PC-3 (cell line): ENCODE measurements at places on chromosomes 7 and 10. TPM values are rescaled to one million over a fixed set of nuclear protein-coding genes. Genes with fewer than 3 reads are reported as not detected.

- no peaks in the 10 kb centered on the region for H3K27me3 ChIP-seq
- H3K27ac ChIP-seq: no peak overlapping the region
- DNase-seq: no peak
- no peaks in the 10 kb centered on the region for H3K4me1 ChIP-seq
- no peaks in the 10 kb centered on the region for H3K36me3 ChIP-seq
- no peak overlapping the region for H3K4me3 ChIP-seq
Observed at GRCh38 chr10:11462071-11462470, 149.4 kb downstream of the USP6NL start.

GRCh38 chr7:77199013-77199966 lies at the start of gene FGL2:
TSS of gene FGL2 (minus strand) at chr7:77199819. CDS start at chr7:77199793, 26 bp downstream.
- H3K36me3 ChIP-seq: no peaks in the 10 kb centered on the region
- peak; percentile 47 for DNase-seq
- peak within 1 kb of the TSS; percentile 53 for H3K4me3 ChIP-seq
- no peak within 1 kb of the TSS for H3K27ac ChIP-seq
- H3K27me3 ChIP-seq: no peaks in the 10 kb centered on the region

- H3K27ac ChIP-seq: no peak overlapping the region
- no peak overlapping the region for H3K4me3 ChIP-seq
- H3K27me3 ChIP-seq: no peaks in the 10 kb centered on the region
- DNase-seq: no peak
Observed at GRCh38 chr10:25405871-25406270, 231.1 kb downstream of the GPR158 start.

GRCh38 chr10:5297466-5297865 lies 67.3 kb upstream of the UCN3 start:
- no peaks in the 10 kb centered on the region for H3K27me3 ChIP-seq
- H3K4me1 ChIP-seq: peaks cover 7% of the 10 kb centered on the region; the same call in 1 of the 2 replicates
- no peak overlapping the region for H3K27ac ChIP-seq

DNA sequence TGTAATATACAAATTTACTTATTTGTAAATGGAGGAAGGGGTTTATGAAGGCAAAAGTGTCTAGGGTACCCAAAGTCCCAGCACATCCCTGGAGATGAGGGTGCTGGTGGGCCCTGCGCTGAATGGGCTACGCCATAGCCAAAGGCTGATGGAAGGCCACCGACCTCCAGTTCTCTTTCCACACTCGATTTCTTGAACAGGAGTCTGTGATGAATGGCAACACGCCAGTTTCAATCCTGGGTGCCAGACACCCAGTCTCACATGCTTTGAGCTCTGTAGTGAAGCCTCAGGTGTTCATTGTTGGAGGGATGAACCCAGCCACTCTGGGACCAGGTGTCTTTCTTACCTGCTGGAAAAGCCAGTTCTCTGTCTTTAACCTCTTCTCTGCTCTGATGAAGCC lies 752 bp downstream of the LRMDA start:
- DNase-seq: no peak
- H3K27ac ChIP-seq: no peak overlapping the region
- H3K4me3 ChIP-seq: peak overlapping the region; percentile 63

DNA sequence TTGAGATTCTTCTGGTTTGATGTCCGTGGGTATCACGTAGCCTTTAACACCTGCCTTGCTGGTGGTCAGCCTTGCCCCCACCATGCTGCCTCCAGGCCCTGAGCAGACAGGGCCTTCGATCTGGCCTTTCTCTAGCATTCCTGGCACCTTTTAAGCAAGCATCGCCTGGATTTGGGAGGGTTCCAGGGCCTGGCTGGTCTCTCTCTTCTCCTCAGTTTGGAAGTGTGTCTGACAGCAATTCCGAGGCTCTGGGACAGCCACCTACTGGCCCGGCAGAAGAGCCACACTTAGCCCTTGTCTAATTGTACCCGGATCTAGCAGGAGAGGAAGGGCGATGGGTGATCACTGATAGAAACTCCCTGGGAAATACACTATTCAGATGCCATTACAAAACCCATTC lies 441.3 kb upstream of the MKI67 start:
- H3K4me1 ChIP-seq: no peaks in the 10 kb centered on the region
- H3K27me3 ChIP-seq: peaks cover 25% of the 10 kb centered on the region; the same call in 1 of the 2 replicates
- DNase-seq: no peak
- no peaks in the 10 kb centered on the region for H3K36me3 ChIP-seq
- no peak overlapping the region for H3K4me3 ChIP-seq
- H3K27ac ChIP-seq: no peak overlapping the region

DNA sequence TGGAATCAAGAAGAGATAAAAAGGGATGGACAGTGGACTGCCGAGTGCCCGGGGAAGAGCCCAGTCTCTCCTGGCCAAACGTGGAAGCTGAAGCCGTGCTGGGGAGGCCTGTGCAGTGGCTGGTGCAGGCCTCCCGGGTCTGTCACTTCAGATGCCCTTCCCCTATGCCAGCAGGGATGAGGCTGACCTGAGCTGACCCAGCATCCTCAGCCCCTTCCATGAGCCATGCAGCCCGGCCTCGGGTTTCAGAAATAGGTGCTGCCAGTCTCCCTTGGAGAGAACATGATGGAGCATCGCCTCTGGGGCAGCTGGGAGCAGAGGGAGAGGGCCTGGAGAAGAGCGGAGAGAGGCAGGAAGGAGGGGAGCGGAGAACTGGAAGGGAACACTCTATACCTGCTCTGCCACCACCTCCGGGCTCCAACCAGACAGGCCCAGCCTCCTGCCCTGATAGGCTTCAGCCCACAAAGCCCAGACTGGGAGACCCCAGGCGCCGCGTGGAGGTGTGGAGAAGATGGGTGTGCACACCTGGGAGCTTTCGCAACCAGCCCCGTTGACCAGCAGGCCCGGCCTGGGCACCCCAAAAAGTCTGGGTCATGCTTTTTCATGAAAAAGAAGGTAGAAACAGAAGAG lies 68.6 kb upstream of the PPP2R2D start:
- H3K27me3 ChIP-seq: no peaks in the 10 kb centered on the region; the same call in 1 of the 2 replicates
- H3K4me3 ChIP-seq: no peak overlapping the region
- no peak overlapping the region for H3K27ac ChIP-seq
- no peak for DNase-seq

GRCh38 chr7:50807026-50807730 lies 24.5 kb upstream of the GRB10 start:
- no peak overlapping the region for H3K27ac ChIP-seq
- DNase-seq: peak; percentile 28
- no peaks in the 10 kb centered on the region for H3K27me3 ChIP-seq
- H3K36me3 ChIP-seq: no peaks in the 10 kb centered on the region
- H3K4me3 ChIP-seq: no peak overlapping the region

DNA sequence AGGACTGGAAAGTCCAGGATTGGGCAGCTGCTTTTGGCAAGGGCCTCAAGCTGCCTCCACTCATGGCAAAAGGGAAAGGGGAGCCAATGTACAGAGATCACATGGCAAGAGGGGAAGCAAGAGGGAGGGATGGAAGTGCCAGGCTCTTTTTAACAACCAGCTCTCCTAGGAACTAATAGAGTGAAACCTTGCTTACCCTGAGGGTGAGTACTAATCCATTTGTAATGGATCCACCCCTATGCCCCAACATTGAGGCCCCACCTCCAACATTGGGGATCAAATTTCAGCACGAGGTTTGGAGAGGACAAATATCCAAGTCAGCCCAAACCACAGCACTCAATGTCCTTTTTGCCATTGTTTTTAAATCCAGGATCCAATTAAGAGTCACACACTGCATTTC lies 12.5 kb downstream of the HABP2 start:
- H3K27ac ChIP-seq: no peak overlapping the region
- H3K4me3 ChIP-seq: no peak overlapping the region
- H3K4me1 ChIP-seq: peaks cover 3% of the 10 kb centered on the region; the same call in 1 of the 2 replicates
- H3K36me3 ChIP-seq: no peaks in the 10 kb centered on the region
- H3K27me3 ChIP-seq: no peaks in the 10 kb centered on the region

DNA sequence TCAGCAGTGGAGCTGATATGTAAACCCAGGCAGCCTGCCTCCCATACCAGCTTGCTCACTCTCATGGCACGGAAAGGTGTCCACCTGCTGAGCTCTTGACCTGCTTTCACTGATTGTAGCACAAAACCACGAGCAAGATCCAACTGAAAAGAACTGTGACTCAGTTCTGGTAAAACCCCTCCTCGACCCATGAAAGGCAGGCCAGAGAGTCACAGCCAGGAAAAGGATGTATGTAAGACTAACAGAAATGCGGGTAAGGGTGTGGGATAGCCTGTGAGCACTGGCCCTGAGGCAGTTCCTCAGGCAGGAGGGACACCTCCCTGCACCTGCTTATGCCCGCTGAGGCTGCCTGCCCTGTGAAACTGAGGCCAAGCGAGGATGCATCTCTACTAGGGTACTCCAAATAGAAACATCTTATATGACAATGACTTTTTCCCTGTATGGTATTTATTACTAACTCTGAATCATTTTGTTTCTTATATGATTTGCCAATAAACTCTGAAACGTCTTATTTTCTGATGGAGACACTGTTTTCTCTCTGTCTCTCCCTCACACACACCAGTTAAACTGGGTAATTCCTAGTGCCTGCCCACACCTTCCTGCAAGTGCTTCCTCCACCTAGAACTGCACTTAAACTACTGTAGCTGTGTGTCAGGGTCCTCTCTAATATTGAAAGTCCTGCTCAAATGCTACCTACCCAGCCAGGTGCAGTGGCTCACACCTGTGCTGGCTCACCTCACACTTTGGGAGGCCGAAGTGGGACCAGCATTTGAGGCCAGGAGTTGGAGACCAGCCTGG lies 73.3 kb upstream of the GHITM start:
- H3K4me1 ChIP-seq: no peaks in the 10 kb centered on the region
- no peak for DNase-seq
- no peaks in the 10 kb centered on the region for H3K27me3 ChIP-seq
- no peak overlapping the region for H3K27ac ChIP-seq
- H3K36me3 ChIP-seq: no peaks in the 10 kb centered on the region

- no peak overlapping the region for H3K4me3 ChIP-seq
- no peak overlapping the region for H3K27ac ChIP-seq
- H3K4me1 ChIP-seq: peaks cover 21% of the 10 kb centered on the region
- no peak for DNase-seq
Observed at GRCh38 chr7:28315565-28316410, 96.5 kb upstream of the CREB5 start.

GRCh38 chr10:127302343-127302742 lies 106.0 kb upstream of the INSYN2A start:
- H3K27ac ChIP-seq: no peak overlapping the region
- no peaks in the 10 kb centered on the region for H3K27me3 ChIP-seq

DNA sequence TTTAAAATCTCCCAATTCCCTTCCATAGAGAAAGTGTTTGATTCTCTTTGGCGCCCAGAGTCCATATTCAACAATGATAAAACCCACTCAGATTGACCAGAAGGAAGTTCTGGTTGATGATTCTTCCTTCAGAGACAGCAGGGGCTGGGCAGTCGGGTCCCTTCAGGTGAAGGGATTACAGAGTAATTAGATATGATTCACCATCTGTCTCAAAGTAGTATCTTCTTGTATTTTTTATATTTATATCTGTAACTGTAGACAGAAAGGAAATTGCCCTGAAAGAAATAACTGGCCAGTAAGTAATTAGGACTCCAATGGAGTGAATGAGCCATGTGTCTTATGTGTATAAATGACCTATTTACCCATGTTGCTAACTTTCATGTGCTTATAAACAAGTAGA lies 156.0 kb downstream of the PLCE1 start:
- no peaks in the 10 kb centered on the region for H3K4me1 ChIP-seq
- H3K36me3 ChIP-seq: peaks cover 5% of the 10 kb centered on the region; the same call in 1 of the 2 replicates
- DNase-seq: no peak
- no peaks in the 10 kb centered on the region for H3K27me3 ChIP-seq
- no peak overlapping the region for H3K4me3 ChIP-seq

DNA sequence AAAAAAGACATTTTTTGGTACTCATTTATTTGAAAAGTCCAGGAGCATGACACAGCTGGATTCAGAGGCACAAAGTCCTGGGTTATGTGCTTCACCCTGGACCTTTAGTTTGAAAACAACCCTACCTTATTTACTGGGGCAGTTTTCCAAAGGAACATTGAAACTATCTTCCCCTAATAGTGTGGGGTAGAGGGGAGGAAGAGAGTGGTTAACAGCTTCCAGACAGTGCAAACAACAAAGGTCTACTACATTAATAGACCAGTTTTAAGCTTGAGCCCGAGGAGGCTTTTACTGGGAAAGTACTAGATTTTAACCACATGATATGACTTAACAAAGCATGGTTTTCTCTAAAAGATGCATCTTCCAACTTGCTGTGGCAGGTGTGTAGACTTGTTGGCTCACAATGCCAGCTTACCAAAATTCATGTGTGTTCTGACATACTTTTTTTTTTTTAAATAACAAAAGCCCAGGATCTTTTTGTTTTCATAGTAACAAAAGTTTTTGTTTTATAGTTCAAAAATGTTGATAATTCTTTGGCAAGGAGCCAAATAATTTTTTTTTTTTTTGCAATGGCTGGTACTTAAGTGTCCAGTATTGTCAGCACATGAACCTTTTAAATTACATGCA lies 1.8 kb downstream of the GSTO1 start:
- DNase-seq: peak; percentile 11
- H3K36me3 ChIP-seq: peaks cover 16% of the 10 kb centered on the region
- no peaks in the 10 kb centered on the region for H3K27me3 ChIP-seq

DNA sequence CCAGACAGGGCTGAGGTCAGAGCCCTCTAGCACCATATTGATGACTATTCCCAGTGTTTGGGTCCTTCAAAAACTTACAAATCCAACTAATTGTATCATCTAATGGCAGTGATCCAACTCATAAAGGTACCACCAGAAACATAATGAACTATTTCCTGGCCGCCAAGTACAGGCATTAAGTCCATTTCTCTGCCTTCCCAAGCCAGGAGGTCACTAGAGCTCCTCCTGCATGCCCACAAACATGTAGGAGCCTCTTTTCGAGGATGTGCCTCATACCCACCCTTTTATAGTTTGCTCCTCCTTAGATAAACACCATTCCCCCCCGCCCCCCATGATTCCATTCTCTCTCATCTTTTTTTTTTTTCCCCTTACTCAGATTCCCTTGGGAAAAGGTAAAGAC lies 91.3 kb downstream of the CHN2 start:
- H3K36me3 ChIP-seq: no peaks in the 10 kb centered on the region
- H3K4me3 ChIP-seq: no peak overlapping the region
- DNase-seq: peak; percentile 60
- no peaks in the 10 kb centered on the region for H3K27me3 ChIP-seq
- H3K4me1 ChIP-seq: peaks cover 45% of the 10 kb centered on the region

- no peaks in the 10 kb centered on the region for H3K27me3 ChIP-seq
- no peak overlapping the region for H3K4me3 ChIP-seq
- no peaks in the 10 kb centered on the region for H3K36me3 ChIP-seq
- H3K27ac ChIP-seq: no peak overlapping the region
- DNase-seq: no peak
Observed at GRCh38 chr7:151380199-151381097, 29.4 kb downstream of the WDR86 start.

Gene WEE2
- total RNA-seq: not detected in 2 replicates

Gene RELN
- total RNA-seq: 8.0 and 15.8 TPM in 2 replicates

Gene RPEL1
- not detected in 2 replicates for total RNA-seq

Gene BAIAP2L1
- 18.9 and 30.5 TPM in 2 replicates for total RNA-seq

Gene ITIH5
- total RNA-seq: not detected in 2 replicates

Gene NPSR1
- not detected in 2 replicates for total RNA-seq

Gene CALML5
- not detected in 2 replicates for total RNA-seq

Gene OR2A5
- not detected in 2 replicates for total RNA-seq
